ENCODE measurements at places on chromosomes 3 and 15.

GRCh38 chr3:153658136-153658535 is 463.1 kb upstream of the ARHGEF26 start:
- no peak for DNase-seq

GRCh38 chr3:89617706-89618105 is 510.3 kb downstream of the EPHA3 start:
- DNase-seq, result no peak

DNA sequence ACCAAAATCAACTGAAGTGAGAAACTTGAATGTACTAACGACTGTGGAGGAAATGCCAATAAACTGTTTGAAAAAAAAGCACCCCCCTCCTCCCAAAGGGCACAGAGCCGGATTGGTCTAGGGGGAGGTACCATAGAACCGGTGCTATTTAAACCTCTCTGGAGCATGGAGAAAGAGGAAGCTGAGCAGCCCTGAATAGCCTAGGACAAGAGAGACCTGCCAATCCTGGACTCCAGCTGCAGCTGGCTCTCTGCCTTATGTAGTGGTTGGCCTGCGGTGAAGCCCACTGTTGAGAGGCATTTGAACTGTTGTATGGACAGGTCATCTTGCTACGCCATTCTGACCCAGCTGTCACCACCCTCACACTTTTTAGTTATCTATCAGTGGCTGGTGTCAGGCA is 1.5 kb upstream of the SH3GL3 start:
- no peak for DNase-seq

DNA sequence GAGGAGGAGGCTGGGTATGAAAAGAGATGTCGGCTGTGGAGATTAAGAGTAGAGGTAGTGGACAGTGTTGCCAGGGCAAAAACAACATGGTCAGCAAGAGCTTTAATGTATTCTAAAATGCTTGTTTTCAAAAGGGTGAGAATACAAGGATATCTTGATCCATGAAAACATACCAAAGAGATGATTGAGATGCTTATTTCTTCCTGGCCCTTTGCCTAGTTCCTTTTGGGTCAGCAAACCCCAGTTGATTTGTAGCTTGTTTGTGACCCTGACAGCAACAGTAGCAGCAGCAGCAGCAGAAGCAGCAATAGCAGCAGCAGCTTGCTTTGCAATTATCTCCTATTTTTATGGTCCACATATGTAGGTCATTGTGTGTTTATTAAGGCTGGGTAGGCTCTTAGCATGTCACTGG is 337.3 kb downstream of the LPP start:
- DNase-seq, result no peak

DNA sequence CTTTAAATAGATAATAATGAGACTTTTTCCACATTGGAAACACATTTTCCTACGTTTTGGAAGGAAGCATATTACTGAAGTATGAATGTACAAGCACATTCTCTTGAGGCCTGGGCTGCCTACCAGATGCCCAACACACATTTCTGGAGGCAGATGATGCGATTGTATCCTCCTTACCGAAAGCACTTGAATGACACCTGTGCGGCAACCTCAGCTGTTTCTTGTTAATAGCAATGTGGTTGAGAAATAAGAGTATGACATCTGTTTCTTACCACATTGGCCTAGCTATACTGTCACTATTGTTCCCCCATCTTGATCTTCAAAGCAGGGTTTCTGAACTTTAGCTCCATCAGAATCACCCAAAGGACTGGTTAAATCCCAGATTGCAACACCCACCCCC is 84.8 kb downstream of the ARPP21 start:
- no peak for DNase-seq

DNA sequence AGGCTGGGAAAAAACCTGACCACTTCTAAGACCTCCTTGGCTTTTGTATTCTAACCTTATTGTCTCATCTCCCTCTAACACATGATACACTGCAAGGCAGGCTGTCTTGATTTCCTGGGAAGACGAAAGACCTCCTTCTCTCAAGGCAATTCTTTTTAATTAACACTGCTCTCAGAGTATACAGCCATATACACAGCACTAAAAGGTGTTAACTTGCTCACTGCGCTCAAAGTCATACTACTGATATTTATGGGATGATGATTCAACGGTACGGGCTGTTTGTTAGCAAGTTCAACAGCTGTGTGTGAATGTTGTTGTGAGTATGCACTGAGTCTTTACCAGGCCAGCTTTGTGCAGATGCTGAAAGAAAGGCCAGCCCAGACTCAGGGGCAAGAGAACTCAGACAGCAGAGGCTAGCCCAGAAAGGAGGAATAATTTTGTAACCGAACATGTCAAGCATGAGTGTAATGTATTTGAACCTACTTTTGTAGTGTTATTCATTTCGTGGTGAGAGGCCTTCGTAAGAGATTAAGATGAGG is 229.9 kb downstream of the IL5RA start:
- no peak for DNase-seq

GRCh38 chr3:193016437-193016901 is 98.8 kb upstream of the MB21D2 start:
- no peak for DNase-seq

DNA sequence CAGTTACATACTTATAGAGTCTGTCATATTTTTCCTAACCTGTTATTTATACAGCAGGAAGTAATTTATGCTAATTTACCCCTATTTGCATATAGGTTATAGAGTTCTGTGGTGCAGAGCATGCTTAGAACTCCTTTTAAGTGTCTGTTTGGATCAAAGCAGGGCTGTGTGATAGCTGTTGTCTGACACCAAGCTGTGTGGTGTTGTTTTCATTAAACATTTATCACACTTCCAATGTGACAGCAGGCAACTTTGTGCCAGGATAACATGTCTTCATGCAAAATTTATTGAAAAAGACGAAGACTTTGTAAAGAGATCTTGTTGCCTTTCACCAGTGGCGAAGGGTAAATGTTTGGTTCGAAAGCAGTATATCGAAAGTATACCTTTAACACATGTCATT is 100.2 kb downstream of the RSRC1 start:
- DNase-seq, result no peak

DNA sequence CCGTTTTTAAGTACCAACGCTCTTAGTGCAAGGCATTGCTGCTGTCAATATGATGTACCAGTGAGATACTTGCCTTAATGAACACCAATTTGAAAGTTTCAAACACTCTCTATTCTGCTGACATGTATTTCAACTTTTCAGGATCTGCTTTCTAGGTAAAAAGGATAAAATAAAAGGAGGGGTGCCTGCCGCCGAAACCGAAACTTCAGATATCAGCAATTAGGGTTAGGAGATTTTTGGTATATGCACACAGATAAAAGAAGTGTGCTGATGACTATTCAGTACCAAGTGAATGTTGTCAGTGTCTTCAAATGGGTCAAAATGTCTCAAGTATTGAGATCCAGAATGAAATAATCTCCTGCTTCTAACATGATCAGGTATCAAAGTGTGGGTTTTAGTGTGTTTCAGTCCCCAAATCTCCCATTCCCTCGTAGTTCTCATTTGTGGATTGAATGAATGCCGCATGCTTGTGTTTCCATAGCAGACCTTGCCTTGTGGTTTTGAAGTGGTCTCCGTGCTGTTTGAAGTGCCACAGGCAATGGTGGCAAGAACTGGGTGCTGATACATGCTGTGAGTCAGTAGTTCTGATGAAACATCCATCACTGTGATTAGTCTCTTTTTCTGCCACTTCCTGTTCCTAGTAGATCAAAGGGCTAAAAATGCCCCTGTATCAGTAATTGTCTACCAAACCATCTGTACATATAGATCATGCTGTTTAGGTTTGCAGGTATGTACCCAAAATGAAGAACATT is 22.5 kb downstream of the CHST14 start:
- DNase-seq, result peak; percentile 52

GRCh38 chr3:149077628-149078027 is 8.7 kb downstream of the HLTF start:
- no peak for DNase-seq

GRCh38 chr3:171249245-171249644 is 211.0 kb downstream of the TNIK start:
- DNase-seq, result no peak

DNA sequence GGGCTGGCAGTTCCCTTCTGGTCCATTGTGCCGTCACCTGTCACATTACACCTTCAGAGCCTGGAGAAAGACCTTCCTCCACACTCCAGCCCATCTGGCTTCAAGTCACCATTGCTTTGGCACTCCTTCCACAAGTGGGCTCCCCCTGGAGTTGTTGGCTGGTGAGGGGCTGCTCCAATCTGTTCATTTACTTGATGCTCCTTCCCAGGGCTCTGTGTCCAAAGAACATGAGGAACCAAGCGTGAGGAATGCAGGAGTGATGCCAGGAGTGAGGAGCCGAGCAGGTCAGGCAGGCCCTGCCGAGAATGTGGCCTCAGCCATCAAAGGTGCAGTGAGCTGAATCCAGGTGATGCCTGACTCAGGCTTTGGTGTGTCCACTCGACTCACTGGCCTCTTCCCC is 57.2 kb downstream of the OXNAD1 start:
- DNase-seq, result no peak

DNA sequence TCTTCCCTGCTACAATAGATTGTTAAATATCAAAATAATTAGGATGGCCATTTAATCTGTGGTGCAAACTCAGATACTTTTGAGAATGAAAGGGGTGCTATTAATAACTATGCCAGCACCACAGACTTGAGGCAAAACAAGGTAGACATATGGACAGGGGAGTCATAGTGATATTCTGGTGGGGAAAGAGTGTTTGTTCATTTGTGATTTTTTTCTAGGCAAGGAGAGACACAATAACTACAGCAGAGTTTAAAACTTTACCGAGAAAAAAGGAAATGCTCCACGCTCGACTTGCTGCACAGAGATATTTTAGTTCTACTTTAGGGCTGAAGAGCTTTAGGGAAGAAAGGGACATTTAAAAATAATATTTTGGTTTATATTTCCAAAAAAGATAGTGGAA is 611.2 kb upstream of the GRM7 start:
- DNase-seq, result no peak

- DNase-seq, result no peak
These were observed 65.9 kb downstream of the PGPEP1L start for GRCh38 chr15:98941595-98942255.

DNA sequence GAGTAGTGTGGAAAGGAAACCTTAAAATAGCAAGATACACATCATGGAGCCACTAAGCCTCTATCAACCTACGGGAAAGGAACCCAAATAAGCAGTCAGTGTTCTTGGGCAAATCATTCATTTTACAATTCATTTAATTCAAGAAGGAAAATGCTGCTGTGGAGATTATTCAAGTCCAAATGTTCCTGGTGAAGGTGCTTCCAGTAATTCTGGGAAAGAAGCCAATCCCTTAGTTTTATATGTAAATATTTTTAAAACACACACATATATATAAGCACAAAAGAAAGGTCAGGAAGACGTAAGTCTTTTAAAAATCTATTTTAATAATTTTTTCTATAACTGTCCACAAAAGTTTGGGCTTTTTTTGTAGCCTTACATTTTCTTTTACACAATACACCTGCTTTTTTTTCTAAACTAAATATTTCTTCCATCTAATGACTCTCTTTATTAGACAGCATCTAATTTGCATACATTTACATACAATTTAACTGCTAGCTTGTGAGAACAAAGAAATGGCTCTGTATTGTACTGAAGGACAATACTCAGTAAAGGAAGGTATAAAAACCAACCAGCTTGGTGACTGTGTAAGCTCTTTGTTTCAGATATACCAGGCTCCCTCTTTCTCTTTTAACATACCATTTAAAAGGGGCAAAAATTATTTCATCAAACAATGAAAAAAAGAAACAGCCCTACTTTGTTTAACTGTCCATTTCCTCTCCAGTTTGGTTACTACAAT is 269.5 kb downstream of the ZBTB20 start:
- no peak for DNase-seq

GRCh38 chr15:71733122-71733521 is 77.2 kb upstream of the NR2E3 start:
- DNase-seq, result no peak

DNA sequence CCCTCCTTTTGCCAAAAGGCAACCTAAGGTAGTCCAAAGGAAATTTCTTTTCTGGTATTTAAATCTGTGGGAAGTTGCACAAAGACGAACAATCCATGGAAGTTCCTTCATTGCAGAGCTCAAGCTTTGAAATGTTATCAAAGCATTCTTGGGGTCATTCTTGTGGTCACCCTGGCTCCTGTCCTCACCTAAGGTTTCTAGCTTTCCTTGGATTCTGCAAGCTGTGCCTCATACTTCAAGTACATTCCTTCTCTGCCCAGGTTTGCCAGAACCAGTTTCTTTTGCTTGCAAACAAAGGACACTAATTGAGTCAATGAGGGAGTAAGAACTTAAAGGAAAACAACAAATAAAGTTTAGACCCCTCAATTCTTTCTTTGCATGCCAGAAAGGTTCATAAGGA is 329.8 kb upstream of the PDZRN3 start:
- no peak for DNase-seq

DNA sequence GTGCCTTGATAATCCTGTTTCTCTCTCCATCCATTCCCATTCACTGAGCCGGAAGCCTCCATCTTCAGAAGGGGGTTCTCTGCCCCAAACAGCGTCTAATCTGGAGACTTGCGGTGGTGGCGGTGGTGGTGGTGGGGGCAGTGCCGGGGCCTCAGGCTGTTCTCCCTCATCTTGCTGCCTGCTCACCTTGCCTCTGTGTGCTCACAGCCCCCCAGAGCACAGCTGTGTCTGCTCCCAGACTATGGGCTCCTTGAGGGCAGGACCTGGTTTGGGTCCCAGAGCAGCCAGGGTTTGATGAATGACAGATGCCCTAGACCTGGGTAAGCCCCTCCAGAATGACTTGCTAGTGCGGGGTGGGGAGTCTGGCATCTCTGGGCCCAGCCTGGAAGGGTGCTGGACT is 430 bp upstream of the PSTPIP1 start:
- no peak for DNase-seq

DNA sequence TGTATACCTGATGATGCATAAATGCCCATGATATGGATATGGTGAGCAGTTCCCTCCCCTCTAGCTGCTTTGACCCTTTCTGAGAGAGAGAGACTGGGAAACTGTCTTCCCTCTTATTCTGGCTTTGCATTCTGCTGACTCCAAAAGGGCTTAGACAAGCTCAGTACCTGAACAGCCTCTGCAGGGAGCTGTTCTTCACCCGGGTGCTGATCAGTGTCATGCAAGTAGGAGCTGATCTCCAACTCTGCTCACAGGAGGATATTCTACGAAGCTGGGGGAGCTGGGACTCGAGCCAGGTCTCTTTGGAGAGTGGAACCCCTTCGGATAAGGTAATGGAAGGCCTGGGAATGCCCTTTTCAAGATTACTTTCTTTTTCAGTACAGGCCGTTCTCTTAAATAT is 237.1 kb downstream of the RYR3 start:
- no peak for DNase-seq
